ENCODE measurements at places on chromosomes 7 and 10.
A peak's percentile ranks its signal among the peaks of the same experiment; 100 is the strongest.

DNA sequence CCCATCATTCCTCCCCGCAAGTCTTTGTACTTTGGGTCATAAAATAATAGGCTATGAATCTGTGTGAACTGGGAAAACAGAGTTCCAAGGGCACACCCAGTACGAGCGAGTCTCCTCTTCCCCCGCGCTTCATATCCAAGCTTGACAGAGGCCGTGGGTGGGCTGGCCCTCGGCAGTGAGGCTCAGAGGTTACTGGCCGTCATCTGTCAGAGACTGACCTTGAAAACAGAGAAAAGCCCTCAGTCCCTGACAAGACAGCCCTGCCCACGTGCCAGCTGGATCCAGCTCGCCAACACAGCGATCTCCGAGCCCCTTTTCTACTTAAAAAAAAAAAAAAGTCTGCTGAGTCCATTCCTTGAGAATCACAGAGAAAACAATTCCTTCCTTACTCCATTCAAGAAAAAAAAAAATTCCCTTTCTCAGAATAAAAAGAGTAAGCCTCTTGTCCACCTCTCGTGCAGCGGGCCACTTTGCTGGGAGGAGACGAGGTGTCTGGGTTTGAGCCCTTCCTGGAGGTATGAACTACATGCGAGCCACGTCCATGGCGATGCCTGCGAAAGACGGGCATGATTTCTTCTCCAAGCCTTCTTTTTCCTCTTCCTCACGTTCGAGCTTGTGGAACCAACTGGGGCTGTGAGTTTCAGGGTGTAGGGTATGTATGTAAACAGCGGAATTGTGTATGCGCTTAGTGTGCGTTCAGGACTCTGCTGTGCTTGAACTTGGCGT, 744 bp upstream of the BICC1 start:
- no peak for DNase-seq

- no peak for DNase-seq
Measured at GRCh38 chr10:35644050-35644950, 2.2 kb upstream of the FZD8 start.

DNA sequence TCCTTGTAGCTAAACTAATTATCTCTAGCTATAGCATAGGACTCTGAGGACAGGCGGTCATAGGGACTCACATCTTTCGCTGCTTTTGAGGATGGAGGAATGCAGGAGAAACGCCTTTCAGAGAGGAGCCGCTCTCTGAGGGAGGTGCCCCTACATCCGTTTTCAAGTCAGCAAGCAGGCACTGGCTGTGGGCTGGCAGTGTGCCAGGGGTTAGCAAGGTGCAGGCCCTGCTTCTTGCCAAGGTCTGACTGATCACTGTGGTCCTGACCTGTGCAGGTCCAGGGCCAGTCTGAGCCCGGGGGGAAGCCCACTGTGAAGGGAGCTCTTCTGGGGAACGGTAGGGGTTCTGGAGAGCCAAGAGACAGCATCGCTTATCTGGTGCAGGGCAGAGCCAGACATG, 89.4 kb downstream of the SH3PXD2A start:
- DNase-seq = no peak

GRCh38 chr10:34286136-34286739, 528.9 kb downstream of the PARD3 start:
- DNase-seq = no peak

- no peak for DNase-seq
Measured at GRCh38 chr10:118971876-118972275, 57.6 kb upstream of the NANOS1 start.

DNA sequence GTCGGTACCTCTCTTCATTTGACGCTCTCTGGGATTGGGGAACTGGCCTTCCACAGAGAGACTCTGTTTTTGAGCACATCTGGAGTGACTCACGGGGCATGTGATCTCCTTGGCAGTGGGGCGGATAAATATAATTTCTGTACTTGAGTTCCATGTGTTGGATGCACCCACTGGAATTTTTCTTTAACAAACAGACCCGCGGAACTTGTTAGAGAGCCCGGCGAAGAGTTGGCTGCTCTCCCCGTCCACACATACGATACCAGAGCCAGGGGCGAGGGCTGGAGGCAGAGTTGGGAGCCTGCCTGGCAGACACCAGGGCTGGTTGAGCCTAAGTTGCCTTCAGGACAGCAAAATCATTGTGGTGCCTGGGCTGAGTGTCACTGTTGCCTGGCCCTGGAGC, at the start of gene FAM180A:
TSS of gene FAM180A (minus strand) at position 44 of the 400 bp plus-strand sequence. CDS start 233 bp downstream, outside the sequence.
- no peak for DNase-seq

- DNase-seq = no peak
Measured at GRCh38 chr7:66348959-66349358, 143.8 kb downstream of the TPST1 start.

- DNase-seq = no peak
Measured at GRCh38 chr7:156039971-156040677, 227.9 kb upstream of the SHH start.

DNA sequence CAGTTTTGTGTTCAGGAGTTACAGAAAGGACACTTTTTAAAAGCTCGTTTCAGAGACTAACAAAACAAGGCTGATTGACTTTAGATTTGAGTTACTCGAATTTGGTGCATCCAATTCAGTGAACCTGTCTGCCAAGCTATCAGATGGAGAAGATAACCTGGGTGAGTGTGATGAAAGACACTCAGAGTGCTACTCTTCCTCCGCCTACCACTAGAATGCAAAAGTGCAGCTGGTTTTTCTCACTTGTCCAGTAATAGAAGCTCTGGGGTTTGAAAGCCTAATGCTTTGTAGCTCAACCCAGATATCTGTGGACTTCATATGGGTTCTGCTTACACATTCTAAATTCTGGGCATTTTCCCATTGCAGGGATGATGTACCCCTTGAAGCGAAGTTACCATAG, 82.8 kb upstream of the NPY start:
- DNase-seq = no peak

GRCh38 chr7:17940951-17941431, 697 bp upstream of the SNX13 start:
- DNase-seq = peak; percentile 73

- DNase-seq = no peak
Measured at GRCh38 chr10:95304976-95305375, 14.2 kb upstream of the PDLIM1 start.

DNA sequence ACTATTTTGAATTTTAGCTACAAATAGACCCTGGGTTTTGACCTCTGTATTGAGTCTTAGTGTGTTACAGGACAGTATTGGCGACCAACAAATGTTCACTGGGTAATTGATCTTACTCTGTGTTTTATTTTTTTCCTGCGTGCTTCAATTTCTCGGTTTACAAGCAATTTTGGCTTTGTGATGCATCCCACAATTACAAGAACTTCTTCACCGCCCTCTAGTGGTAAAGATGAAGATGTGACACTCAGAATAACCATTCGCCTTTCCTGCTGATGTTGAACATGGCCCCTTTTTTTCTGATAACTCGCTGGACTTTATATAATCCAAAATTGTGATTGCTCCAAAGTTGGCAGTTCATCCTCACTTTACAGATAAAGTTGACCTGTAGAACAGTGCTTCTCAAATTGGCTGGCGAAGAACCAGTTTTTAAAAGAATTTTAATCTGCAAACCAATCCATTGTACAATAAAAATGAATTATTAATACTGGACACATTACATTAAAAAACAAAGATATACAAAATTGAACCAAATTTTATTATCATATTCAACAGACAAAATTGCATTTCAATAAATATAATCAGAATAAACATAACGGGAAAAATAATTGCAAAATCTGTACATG, 20.2 kb upstream of the SMC3 start:
- DNase-seq = peak; percentile 64

DNA sequence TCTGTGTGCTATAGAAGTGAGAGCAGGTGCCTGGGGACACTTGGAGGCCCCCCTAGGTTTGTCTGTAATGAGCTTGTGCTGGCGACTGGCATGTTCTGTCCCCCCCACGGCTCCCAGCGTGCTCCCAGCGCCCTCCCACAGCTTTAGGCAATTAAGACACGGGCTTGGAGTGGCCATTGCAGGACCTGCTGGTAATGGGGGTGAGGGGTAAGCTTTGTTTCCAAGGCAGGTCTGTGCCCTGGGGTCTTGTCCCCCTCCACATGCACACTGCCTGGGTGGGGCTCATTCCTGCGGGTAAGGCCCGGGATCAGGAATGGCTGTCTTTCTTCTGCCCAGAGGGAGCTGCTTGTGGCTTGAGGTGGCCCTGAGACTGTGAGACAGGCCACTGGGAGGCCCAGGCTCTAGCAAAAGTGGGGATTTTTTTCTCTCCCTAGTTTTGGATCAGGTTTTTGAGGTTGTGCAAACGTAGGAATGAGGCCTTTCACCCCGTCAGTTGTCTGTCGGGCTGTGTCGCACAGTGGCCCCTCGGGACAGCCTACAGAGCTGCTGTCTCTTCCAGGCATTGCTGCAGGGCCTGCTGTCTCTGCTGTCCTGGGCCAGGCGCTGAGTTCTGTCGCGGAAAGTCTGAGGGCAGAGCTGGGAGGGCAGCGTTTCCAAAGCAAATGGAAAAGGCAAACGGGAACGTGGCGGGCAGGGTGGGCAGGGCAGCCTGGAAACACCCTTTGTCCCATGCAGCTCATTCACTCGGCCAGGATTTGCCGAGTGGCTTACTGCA, 107.4 kb downstream of the LHPP start:
- no peak for DNase-seq

DNA sequence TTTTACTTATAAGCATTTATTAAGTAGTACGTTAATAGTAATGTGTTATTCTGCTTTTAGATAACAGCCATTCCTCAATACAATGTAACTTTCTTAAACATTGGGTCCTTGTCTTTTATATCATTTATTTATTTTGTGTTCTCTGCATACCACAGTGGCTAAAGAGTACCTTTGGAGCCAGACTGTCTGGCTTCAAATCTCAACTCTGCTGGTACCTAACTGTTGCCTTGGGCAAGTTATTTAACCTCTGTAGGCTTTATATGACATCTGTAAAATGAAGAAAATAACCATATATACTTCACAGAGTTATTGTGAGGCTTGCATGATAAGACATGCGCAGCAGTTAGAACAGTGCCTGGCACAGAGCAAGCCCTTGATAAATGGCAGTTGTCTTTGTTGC, 397.6 kb downstream of the MDFIC start:
- no peak for DNase-seq

DNA sequence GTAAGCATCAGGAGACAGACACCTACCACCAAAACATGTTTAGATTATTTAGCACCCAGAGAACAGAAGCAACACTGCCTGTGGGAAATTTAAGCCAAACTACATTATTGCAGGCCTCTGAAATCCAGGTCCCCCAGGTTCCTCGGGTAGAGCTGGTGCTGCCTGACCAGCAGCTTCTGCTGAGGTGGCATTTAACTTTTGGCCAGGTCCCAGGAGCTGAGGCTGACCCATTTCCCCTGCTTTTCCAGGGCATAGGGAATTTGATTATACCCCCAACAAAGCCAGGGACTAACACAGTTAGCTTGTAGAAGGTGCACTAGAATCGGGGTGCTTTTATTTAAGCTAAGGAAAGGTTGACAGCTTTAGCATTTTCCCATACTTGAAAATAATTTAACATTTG, 4.7 kb downstream of the LRRC4 start:
- no peak for DNase-seq

DNA sequence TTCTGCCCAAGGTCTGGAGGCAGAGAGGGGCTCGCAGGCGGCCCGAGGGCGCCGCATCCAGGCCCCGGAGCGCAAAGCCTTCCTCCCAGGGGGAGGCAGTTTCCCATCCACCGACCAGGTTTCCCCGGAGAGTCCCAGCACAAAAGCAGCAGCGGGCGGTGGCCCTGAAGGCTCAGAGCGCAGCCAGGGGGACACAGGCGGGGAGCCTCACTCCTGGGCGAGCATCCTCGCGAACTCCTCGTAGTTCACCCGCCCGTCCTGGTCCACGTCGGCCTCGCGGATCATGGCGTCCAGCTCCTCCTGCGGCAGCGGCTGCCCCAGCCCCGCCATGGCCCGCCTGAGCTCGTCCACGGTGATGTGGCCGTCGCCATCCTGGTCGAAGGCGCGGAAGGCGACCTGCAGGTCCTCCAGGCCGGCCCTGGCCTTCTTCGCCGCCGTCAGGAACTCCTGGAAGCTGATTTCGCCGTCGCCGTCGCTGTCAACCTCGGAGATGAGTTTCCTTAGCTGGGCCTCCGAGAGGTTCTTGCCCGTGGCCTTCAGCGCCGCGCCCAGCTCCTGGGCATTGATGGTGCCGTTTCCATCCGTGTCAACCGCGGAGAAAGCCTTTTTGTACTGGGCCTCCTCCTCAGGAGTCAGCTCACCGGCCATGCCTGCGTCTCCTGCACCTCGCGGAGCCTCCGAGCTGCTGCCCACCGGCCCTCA, 428 bp downstream of the CALML5 start:
- no peak for DNase-seq

DNA sequence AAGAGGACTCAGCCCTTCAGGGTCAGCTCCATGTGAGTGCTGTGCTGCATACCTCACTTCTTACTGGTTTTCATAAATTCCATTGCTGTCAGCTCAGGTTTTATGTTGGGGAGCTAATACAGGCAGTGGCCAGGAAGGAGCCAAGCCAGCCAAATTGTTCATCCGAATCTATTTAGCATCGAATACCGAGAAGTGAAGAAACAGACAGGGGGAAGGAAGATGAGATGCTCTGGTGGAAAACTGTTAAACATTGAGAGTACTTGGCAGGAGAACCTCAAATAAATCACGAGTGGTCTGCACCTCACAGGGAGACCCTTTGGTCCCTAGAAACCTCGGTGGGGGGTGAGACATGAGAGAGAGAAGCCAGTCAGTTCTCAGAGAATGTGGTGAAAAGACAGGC, 196.0 kb upstream of the TMEM72 start:
- DNase-seq = no peak

DNA sequence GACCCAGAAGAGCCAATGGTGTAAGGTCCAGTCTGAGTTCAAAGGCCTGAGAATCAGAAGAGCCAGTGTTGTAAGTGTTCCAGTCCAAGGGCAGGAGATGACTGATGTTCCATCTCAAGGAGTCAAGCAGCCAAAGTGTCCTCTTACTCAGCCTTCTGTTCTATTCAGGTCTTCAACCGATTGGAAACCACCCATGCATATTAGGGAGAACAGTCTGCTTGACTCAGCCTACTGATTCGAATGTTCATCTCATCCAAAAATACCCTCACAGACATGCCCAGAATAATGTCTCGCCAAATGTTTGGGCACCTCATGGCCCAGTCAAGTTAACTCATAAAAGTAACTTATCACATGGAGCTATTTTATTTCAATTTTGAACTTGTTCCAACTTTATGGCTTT, 2.9 kb upstream of the WDFY4 start:
- DNase-seq = no peak

- no peak for DNase-seq
Measured at GRCh38 chr10:90245623-90246022, 544.2 kb downstream of the KIF20B start.

GRCh38 chr10:118911363-118911762, 118.2 kb upstream of the NANOS1 start:
- no peak for DNase-seq

DNA sequence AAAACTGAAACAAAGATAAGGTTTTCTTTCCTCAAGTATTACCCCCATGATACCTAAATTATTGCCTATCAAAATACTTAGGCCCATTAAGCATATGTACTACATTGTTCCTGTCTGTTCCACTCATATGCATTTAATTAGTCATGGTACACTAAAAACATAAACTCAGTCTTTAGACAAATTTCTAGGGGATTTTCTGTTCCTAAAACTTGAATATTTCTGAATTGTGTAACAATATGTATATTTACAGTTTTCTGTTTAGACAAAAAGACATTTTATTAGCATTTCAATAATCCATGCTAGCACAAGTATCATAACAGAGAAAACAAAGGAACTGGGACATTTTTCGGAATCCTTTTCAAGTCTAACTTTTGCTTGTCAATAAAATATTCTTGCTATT, 234.2 kb downstream of the CRPPA start:
- no peak for DNase-seq

- no peak for DNase-seq
Measured at GRCh38 chr7:75596727-75597614, 104.9 kb downstream of the SPDYE5 start.

Measured in NCI-H1092 treated with DMSO at 0.1 percent for 48 hours (cell line).